ENCODE measurements at places on chromosomes 2 and 18.

GRCh38 chr2:57862153-57862552 lies 184.5 kb upstream of the VRK2 start:
- no peak for DNase-seq

- DNase-seq = peak; percentile 94
Observed at GRCh38 chr2:235594041-235594440, 100.2 kb downstream of the AGAP1 start.

GRCh38 chr18:25305584-25305983 lies 46.4 kb downstream of the ZNF521 start:
- DNase-seq = peak; percentile 24

DNA sequence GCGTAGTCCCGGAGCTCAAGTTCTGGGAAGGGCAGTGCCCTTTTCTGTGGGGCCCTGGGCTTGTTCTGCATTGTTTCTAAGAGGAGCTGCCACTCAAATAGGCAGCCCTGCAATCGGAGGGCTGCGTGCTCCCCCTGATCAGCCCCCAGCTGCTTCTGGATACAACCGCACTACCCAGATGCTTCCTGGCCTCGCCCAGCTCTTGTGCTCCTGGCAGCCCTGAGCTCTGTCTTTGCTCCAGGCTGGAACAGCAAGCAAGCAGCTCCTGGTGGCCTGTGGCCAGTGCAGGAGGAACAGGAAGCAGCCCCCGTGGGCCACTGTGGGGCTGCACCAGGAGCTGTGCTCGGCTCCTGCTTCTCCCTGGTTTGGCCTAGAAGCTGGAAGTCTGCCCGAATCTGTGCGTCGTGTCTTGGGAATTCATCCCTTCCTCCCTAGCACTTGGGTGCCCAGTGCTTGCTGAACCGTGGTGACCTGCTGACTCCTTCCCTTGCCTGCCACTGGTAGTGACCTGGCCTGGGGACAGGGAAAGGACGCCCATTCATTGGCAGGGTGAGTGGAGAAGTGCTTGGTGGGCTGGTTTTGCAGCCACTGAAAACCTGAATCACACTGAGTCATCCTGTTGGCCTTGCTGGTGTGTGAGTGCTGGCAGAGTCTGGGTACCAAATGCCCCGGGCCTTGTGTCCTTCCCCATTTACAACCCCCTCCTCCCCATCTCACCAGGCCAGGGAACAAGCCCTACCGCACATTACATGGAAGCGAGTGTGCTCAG lies 27.3 kb upstream of the NTSR2 start:
- DNase-seq = peak; percentile 82

- no peak for DNase-seq
Observed at GRCh38 chr2:200695601-200696000, 109.8 kb downstream of the AOX1 start.

DNA sequence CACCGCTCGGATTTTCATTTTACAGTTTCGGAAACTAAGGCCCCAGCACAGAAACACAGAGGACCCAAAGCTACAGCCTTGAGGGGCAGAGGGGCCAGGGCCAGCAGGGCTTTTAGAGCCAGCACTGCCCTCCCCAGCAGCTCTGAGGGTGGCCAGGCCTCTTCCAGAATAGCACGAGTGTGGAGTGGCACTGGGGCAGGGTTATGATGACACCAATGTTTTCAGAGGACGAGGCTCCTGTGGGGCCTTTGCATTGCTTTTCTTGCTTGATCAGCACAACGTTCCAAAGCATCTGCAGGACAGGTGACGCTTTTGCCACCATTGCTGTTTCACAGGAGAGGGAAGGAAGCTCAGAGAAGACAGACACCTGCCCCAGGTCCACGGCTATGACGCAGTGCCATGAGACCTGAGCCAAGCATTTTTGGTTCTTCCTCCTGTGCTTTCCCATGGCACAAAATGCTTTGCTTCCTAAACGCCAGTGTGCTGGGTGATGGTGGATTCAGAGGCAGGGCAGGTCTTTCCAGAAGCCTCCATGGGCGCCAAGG lies 126.9 kb downstream of the MBP start:
- DNase-seq = no peak

DNA sequence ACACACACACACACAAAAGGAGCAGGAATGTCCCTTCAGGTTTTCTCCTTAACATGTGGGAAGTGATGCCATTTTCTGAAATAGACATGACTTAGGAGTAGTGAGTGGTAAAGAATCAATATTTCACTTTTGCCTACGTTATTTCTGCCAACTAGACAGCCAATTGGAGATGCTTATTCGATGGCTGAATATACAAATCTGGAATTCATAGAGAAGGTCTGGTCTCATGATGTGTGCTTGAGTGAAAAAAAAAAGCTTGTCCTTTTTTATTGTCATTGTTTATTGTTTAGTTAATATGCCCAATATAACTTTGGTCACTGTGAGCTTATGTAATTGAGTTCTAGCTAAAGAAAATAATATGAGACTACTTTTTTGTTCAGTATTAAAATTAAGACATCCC lies 284.3 kb downstream of the GULP1 start:
- no peak for DNase-seq

GRCh38 chr2:26617588-26618083 lies 23.5 kb downstream of the CIB4 start:
- no peak for DNase-seq

DNA sequence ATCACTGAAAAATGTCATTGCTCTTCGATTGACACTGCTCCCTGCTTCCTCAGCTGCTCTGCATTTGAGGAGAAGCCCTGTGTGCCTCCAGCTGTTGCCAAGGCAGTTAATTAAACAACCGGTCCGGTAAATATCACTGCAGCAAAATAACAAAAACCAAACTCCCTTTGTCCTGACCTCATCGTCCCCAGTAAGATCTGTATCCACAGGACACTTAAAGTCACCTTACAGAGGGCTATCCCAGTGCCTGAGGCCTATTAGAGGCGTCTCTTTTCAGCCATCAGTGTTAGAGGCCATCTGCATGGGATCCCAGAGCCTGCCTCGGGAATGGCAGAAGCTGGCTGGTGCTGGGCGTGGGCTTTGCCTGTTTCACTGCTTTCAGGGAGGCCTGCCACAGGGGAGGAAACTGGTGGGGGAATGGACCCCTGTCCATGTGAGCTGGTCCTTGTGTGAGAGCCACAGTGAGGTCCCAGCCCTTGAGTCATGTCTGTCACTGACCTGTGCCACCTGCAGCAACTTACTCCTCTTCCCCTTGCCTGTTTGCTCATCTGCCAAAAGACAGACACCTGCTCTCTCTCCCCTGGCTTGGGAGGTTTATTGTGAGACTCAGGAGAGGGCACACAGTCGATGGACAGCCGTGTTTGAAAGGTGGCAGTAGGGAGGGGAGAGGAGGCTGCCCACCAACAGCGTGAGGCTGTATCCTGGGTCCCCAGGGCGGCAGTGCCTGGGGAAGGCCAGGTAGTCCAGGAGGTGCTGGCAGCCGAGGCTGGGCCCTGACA lies 117.7 kb upstream of the MCFD2 start:
- peak; percentile 21 for DNase-seq

DNA sequence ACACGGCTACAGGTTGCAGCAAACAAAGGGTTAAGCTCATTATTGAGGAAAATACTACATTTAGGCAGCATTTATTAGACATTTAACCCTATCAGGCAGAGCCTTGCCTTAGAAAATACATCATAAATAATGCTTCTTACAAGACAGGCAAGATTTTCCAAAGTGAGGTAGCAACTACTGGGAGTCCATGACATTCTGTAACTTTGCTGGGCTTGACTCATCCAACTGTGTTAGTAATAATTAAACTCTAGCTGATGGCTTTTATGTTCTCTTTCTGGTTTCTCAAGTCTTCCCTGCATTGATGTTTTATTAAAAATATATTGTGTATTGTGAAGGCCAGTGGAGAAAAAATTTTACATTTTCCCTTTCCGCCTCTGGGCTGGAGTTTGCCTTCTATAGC lies 291.3 kb downstream of the AFF3 start:
- DNase-seq = no peak

GRCh38 chr18:67520351-67520921 lies 3.9 kb upstream of the DSEL start:
- peak; percentile 85 for DNase-seq

DNA sequence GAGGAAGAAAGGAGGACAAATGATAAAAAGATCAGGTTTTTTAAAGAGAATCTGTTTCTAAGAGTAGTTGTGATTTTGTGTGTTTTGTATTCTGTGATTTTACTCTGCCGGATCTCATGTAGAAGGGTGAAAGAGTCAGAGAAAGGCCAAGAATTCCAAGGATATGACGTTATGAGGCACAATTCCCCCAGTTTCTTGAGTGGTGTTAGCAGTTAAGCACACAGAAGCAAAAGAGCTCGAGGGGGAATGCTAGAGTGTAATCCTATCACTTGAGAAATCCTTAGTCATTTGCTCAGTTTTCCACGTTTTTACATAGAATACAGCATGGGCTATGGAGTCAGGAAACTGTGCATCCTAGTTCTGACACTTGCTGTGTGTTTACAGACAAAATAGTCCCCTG lies 34.8 kb downstream of the METTL4 start:
- peak; percentile 78 for DNase-seq

DNA sequence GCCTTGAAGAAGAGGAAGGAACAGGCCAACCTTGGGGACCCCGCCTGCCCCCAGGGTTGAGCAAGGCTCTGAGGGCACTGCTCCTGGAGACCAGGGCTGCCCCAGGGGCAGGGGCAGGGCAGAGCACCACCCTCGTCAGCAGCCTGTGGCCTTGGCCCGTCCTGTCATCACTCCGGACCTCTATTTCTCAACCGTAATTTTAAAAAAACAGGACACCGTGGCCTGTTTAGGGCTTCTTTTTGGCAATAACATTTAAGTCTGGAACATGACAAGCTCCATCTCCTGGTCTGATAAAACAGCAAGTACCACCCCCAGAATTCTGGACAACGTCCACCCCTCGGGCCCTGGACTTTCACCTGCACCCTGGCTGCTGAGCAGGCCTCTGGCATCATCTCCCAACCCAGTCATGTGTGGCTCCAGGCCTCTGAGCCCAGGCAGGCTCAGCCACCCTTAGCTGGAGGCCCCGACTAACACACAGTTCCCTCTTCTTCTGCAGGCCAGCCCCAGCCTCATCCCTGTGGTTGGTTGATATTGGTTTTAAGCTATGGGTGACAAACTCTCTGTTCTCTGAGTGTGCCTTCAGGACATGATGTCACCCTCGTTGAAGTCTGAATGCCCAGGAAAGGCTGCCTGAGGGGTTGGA lies 22.6 kb upstream of the ID2 start:
- DNase-seq = no peak

- no peak for DNase-seq
Observed at GRCh38 chr2:151849413-151850010, 21.3 kb upstream of the ARL5A start.

DNA sequence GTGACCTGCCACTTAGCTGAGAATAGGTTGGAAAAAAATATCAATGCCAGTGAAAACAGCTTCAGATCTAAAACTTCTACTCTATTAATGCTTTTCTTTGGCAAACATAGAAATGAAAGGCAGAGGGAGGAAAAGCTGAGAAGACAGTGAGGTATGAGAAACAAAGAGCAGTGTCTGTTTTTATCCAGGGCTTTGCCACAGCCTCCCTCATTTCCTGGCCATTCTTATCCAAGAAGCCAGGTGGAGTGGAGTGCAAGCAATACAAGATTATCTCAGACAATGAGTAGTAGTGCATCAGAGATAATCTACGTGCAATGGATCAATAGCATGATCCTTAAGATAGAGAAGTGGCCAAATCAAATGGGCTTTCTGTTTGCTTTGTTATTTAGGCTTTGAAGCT lies 808.7 kb upstream of the PIK3C3 start:
- DNase-seq = no peak

GRCh38 chr2:9824956-9825720 lies 18.1 kb upstream of the TAF1B start:
- no peak for DNase-seq

GRCh38 chr2:12754643-12755042 lies 37.9 kb downstream of the TRIB2 start:
- no peak for DNase-seq
